ENCODE measurements at places on chromosomes 16 and 17.

GRCh38 chr16:80526418-80527061, 14.3 kb upstream of the DYNLRB2 start:
- DNase-seq = peak; percentile 48

DNA sequence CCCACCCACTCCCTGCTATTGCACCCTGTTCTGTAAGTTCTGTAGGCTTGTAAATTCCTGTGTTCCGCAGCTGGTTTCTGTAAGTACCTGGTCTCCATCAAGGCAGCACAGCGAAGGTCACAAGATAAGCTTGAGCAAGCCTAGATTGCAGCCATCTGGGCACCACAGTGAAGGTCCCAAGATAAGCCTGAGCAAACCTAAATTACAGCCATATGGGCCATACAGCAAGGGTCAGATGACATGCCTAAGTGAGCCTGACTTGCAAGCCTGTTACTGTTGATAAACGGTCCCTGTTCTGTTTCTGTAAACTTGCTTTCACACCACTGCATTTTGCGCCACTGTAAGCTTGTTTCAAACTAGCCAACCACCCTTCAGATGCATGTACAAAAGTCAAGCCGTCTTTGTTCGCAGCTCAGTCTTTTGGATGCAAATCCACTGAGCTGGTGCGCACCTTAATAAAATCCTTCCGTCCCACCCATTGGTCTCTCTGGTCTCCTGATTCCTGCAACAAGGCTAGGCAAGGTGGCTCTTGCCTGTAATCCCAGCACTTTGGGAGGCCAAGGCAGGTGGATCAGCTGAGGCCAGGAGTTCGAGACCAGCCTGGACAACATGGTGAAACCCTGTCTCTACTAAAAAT, 42.6 kb upstream of the ATF7IP2 start:
- no peak for DNase-seq

GRCh38 chr17:5241861-5242671, 7.4 kb upstream of the SCIMP start:
- DNase-seq = no peak

DNA sequence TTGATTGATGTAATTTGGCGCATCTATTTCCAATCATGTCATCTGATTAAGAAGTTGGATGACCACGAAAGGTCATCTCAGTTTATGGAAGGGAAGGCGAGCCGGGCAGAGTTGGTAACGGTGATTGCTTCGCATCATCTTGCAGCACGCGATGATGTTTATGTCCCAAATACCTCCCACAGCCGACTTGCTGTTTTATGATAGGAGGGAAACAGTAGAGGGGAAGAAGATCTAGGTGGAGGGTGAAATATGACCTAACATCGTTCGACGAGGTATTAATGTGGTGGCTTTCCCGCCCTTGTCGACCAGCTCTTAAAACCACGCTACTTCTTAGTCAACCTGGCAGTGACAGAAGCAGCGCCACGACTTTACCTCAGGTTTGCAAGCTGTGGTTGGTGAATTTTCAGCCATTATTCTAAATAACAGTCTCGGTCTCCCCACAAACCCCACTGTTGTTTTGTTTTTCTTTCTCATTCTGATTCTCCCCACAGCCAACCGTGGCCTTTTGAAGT, 805 bp upstream of the TANC2 start:
- DNase-seq = peak; percentile 55

DNA sequence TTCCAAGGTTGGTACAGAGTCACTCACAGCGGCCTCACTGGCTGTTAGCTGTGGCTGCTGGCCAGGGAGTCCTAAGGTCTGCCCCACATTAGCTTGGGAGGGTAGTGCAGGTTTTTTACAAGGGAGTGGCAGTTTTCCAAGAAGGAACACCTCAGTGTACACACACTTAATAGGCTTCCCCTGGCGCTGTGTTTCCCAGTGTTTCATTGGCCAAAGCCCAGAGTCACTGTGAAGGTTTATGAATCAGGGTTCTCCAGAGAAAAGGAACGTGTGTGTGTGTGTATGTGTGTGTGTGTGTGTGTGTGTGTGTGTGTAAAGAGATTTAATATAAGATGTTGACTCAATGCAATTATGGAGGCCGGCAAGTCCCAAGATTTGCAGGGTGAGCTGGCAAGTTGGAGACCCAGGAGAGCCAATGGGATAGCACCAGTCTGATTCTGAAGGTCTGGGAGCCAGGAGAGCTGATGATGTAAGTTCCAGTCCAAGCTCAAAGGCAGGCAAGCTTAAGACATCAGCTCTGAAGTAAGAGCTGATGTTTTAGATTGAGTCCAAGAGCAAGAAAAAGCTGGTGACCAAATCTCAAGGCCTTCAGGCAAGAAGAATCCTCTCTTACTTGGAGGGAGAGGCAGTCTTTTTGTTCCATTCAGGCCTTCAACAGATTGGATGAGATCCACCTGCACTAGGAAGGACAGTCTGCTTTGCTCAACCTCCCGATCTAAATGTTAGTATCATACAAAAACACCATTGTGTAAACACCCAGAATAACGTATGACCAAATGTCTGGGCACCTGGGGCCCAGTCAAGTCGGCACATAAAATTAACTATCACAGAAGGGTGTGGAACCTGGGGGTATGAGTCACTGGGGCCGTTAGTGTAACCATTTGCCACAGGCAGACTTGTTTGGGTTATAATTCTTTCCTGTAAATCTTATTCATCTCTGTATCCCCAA, 206.8 kb downstream of the PRKCA start:
- DNase-seq = peak; percentile 75

GRCh38 chr16:57477531-57478202, 8.6 kb downstream of the DOK4 start:
- no peak for DNase-seq

DNA sequence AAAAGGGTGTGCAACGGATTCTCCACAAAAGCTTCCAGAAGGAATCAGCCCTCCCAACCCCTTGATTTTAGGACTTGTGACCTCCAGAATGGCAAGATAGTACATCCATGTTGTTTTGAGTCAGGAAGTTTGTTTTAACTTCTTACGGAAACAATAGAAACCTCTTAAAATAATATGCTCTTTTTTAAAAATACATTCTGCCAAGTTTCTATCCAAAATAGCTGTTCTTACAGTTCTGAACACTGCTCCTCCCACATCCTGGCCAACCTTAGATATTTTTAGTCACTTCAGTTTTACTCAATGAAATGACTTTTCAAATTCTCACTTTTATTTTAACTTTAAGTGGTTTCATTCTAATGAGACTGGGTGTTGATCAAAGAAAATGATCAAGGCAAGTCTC, 156.4 kb downstream of the ZNF18 start:
- DNase-seq = no peak

- no peak for DNase-seq
Measured at GRCh38 chr17:1975573-1975972, 49.6 kb downstream of the RTN4RL1 start.

DNA sequence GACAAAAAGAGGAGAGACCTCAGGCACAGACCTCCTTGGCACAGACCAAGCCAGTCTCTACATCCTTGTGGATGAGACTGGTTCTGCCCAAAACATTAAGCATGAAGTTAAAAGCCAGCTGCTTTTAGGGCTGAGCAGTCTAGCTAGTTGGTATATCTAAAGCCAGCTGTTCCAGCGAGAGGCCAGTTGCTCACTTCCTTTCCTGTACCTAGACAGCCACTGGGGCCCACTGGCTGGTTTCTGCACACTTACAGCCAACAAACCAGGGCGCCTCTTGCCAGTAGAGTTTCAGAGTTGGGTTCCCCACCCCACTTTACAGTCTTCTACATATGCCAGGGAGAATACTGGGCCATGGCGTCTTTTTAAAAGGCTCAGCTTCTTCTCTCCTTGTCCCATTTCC, 242.4 kb downstream of the ZFHX3 start:
- no peak for DNase-seq

DNA sequence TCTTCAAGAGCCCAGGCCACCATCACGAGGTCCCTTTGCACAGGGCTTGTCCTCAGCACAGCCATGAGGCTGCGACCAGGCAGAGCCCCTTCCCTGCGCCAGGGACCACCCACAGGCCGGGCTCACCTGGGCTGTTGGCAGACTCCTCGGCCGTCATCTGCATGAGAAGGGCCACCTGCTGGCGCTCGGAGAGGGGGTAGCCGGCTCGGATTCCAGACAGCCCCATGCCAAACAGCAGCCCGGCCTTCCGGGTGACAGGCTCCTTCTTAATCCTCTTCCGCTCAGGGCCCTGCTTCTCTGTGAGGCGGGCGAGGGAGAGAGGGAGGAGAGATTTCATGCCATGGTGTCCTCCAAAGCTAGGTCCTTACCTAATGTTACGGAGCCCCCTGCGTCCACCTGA, 73.4 kb downstream of the ZNF778 start:
- DNase-seq = no peak

GRCh38 chr17:352421-353212, at the start of gene RPH3AL:
TSS of gene RPH3AL (minus strand) at chr17:352807. CDS start at chr17:327543, 25,264 bp downstream.
- DNase-seq = no peak

- DNase-seq = no peak
Measured at GRCh38 chr17:43085474-43085873, 39.7 kb downstream of the BRCA1 start.

- DNase-seq = no peak
Measured at GRCh38 chr16:88969361-88969831, 7.6 kb downstream of the CBFA2T3 start.

- DNase-seq = no peak
Measured at GRCh38 chr17:33135691-33136090, 144.0 kb downstream of the SPACA3 start.

DNA sequence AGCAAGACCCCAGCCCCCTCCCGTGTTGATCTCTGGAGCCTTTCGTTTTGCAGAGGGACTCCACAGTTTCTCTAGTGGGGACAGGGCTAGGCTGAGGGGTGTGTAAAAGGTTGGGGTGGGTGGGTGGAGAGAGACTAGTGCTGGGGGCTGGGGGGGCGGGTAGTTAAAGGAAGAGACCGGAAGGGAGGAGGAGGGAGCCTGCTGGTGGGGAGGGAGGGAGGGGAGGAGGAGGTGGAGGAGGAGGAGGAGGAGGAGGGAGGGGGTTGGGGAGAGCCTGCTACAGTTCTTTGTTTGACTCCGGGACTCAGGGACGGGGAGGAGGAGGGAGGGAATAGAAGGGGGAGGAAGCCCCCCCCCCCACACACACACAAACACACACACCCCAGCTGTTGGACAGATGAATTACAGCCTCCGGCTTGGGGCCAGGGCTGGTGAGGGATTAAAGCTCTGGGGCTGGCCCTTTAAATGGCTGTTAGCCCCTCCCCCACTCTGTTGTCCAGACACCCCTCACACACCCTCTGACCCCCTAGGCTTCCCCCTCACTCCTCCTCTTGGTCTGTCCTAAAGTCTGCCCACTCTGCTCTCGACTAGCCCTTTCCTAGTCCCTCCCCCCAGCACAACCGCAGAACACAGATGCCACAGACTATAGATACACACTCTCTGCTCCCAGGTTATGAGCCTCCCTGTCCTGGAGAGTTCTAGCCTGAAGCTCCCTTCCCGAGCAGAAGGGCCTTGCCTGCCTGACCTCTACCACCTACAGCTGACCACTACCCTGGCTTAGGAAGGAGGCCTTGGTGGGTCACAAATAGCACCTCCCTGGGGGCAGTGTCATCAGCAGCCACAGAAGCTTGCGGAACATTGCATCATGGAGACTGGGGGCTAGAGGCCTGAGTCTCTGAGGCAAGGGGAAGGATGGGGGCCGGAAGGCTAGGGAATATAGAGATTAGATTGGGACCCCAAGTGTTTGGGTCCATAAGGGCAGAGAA, 4.4 kb downstream of the KDM6B start:
- no peak for DNase-seq

DNA sequence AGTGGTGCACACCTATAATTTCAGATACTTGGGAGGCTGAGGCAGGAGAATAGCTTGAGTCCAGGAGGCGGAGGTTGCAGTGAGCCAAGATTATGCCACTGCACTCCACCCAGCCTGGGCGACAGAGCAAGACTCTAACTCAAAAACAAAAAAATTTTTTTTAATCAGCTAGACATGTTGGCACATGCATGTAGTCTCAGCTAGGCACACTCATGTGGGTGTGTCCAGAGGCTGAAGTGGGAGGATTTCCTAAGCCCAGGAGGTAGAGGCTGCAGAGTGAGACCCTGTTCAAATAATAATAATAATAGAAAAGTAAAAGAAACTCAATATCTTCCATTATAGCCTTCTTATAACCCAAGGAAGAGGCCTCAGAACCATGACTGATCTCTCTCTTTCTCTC, 11.5 kb upstream of the ARHGAP17 start:
- DNase-seq = no peak

DNA sequence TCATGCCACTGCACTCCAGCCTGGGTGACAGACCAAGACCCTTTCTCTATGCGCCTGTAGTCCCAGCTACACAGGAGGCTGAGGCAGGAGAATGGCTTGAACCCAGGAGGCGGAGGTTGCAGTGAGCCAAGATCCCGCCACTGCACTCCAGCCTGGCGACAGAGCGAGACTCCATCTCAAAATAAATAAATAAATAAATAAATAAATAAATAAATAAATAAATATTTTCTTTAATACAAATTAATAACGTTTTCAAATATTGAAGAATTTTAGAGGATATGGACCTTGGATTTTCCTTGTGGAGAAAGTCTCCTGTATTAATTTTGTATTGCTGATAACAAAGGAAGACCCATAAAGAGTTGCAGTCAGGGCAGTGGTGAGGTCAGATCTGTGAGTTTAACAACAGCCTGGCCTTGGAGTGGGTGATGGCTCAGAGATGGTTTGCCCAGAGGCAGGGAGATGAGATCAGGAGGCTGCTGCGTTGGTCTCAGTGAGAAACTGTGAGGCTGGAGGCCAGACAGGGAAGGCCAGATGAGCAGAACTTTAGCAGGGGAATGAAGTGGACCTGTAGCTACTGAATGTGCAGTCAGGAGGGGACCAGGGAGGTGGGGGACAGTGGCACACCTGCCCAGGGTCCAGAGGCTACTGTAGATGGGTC, 4.4 kb upstream of the ASGR1 start:
- DNase-seq = no peak

DNA sequence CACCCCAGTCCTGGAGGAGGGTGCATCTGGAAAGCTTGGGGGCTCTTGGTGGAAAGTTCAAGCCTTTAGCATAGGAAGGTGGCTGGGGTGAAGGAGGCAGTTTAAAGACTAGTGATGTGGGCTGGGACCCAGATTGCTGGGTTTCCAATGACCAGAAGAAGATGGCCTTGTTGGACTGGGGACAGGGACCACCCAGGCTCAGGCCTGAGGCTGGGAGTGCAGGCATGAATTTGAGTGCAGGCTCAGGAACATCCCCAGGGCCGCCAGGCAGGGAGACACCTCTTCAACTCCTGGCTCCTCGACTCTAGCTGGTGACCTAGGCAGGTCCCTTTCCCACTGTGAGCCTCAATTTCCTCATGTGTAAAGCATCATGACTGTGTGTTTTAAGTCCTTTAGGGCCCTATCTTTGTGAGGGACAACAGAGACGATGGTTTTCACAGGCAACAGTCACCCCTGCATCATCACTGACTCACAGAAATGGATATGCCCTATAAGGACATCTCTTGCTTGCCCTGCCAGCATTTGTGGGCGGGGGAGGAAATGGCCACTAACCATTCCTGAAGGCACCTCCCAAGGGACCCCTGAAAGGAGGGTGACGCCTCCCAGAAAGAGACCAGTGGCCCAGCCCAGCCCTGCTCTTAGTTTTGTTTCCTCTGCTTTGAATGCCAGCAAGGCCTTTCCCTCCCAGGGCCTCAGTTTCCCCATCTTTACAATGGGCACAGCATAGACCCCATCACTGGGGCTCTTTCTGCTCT, 11.1 kb downstream of the NLRC5 start:
- peak; percentile 83 for DNase-seq
